NK-92 treated with Interleukin-12 subunit alpha and Interleukin-12 subunit beta, amount 100 ng/mL, for 24 hours (cell line): ENCODE measurements at places on chromosomes 3 and 15.

GRCh38 chr15:80489030-80489594 lies 84.9 kb downstream of the ARNT2 start:
- no peak for DNase-seq

DNA sequence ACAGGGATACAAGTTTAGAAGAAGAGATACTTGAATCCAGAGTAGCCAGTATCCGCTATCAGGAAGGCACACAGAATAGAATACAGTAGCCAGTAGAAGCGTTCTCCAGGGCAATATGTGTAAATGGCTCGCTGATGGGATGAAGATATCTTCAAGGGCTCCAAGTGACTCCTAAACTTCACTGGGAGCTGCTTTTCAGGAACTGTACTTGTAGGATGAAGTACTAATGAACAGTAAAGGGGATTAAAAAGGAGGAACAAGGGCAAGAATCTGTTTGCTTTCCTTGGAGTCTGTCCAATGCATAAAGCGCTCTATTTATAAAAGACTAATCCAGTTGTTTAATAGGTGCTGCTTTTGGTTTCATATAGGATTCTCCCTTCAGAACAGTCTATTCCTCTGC lies 78.4 kb downstream of the THRB start:
- no peak for DNase-seq

DNA sequence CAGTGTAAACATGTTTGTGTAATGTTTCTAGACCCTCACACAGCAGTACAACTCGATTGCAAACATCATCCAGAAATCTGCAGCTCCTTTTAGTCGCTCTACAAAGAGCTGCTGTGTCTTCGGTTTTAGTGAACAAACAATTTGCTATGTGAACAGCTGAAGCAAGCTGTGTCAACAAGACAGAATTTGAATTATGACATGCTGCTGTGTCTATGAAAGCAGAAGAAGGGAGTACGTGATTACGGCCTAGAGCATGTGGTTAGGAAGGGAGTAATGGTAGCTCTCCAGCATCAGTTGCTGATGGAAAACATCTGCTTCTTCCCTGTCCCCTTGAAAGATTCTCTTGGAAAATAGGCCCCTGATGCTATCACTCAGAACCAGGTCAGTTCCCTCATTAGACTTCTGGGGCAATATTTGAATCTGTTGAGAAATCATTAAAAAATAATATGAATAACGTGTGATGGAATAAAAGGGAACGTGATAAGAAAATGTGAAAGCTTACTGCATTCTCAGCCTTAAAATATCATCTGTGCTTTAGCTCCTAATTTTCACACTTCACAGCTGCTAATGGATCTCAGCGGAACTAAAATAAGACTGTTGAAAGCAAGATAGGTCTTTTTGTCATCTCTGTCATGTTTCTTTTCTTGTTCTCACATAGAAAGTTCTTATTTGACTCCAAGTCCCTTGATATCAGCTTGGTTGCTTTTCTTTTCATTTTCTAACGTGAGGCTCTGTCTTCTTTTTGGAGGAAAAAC lies 891.5 kb downstream of the ROBO2 start:
- no peak for DNase-seq

DNA sequence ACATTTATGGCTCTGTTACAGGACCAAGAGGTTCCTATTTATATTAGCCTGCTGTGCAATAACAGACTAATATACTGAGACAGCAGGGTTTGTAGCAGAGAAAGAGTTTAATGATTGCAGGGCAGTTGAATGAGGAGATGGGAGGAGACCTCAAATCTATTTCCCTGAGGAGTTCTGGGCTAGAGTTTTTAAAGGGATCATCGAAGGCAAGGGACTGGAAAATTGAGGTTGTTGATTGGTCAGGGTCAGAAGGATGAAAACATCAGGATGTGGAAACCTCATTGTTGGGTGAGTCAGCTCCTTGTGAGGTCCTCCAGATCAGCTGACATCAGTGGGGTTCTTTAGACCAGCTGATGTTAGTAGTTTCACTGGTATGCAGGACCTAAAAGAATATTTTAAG lies 60.6 kb upstream of the GOLGA8B start:
- no peak for DNase-seq

- DNase-seq = no peak
These were observed 25.7 kb downstream of the ZDHHC3 start for GRCh38 chr3:44950275-44950734.

GRCh38 chr3:12869035-12869621 lies 27.8 kb upstream of the RPL32 start:
- DNase-seq = no peak

GRCh38 chr3:44887101-44887500 lies 12.7 kb downstream of the TGM4 start:
- no peak for DNase-seq
